Caudate nucleus (tissue), 63 donors: ENCODE measurements at places on chromosomes 11 and 22.

DNA sequence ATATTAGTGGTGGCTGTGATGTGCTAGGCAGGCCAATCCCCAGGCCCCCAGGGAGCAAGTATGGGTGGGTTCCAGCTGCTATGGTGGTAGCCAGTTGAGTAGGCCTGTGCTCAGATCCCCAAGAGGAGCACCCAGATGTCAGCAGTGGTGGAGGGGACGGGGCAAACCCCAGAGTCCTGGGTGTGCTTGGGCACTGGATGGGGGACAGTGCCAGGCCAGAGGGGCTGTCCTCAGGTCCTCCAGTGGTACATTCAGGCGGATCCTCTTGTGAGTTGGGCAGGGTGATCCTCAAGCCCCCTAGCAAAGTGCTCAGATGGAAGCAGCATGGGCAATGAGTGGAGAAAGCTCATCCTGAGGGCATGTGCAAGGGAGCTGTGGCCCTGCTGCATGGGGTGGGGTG is 26.0 kb downstream of the CFAP300 start:
- no peak for DNase-seq

DNA sequence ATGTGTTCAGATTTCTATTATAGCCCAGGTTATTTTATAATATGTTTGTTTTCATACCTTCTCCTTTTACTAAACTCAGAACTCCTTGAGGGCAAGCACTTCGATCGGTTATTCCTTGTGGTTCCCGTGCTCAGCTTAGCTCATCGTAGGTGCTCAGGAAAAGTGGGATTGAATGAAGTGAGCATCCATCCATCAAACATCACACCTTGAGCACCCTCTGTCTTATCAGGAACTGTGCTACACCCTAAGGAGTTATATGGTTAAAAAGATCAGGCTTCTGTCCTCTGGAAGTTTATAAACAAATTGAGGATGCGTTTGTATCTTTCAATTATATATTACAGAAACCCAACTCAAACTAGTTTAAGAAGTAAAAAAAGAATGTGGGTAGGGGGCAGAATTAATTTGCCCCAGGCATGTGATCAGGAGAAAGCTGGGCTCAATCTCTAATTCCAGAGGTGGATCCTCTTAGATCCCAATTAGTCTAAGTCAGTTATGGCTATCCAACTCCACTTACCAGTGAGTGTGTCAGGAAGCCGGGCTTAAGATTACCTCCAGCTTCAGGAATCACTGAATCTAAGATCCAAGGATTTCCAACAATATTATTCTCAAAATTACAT is 59.9 kb upstream of the RRAS2 start:
- DNase-seq: no peak

- DNase-seq: no peak
Measured at GRCh38 chr11:78365381-78365792, 52.2 kb downstream of the GAB2 start.

DNA sequence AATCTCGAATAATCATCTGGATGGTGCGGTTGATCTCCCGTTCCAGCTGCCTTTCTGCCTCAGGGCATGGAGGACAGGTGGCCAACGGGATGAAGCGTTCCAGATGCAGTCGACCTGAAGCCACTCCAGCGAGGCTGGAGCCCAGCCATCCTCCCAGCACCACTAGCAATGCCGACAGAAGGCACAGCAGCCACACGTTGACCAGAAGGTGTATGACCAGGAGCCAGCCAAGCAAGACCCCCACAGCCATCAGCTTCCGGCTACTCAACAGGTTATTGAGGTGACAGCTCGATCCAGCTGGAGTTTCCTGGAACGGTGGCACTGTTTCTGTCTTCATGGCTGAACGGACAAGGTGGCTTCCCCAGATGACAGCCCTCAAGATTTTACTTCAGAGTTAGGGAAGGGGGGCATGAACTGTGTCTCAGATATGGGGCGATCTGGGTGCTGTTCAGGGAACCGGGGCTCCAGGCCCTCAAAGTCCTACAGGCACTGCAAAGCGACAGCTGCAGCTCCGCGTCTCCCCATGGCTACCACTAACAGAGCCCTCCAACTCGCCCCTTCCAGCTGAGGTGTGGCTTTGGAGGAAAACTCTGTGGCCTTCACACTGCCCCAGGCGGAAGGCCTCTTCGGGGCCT is 559 bp downstream of the SNX19 start:
- no peak for DNase-seq

- no peak for DNase-seq
Measured at GRCh38 chr11:68202165-68202564, 10.9 kb downstream of the KMT5B start.

- no peak for DNase-seq
Measured at GRCh38 chr11:57476757-57477506, 16.6 kb downstream of the RTN4RL2 start.

GRCh38 chr22:48433647-48434046 is 1394.0 kb downstream of the BRD1 start:
- DNase-seq: no peak

DNA sequence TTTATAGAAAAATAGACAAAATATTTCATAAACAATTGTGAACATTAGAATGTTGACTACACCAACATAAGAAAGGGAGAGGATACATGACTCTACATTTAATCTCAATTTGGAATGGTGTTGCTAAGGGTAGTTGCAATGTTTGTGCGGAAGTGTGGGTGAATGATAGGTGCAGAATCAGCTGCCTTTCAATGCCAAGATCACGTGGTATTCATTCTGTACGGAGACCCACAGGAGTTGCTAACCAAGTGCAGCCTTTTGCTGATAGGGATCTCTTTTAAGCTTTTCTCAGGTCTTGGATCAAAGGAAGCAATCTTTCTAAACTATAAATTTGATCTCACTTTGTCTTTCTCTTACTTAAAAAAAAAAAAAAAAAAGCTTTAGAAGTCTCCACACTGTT is 29.8 kb upstream of the CTSC start:
- DNase-seq: no peak

DNA sequence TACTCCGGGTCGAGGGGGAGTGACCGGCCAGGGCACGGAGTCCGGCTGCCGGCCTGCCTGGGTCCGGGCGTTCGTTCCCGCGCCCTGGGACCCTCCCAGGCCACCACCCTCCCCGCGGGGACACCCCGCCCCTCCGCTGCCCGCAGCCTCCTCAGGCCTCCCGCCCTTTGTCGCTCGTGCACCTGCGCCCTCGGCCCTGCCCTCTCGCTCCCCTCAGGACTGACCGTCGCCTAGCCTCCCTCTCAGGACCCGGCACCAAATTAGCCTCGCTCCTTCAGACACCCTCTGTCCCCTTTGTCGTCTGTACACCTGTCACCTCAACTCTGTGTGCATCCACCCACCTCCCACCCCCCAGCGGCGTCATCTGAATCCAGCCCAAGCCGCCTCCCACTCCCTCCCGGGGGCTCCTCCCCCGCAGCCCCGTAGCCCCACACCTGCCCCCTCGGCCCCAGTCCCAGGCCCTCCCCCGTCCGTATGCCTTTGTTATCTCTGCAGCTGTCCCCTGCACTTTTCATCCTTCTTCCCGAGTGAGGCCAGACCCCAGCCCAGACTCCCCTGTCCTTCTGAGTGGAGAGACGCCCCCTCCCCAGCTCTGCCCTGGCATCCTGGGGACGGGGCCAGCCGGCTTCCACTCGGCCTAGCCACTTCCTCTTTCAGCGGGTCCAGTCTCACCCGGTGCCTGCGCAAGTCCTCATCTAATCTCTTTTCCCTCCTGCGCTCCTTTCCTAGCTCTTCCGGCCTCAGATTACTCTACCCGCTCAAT is 643 bp downstream of the TIGD3 start:
- peak; percentile 37 for DNase-seq

- DNase-seq: no peak
Measured at GRCh38 chr11:61054927-61055562, 47.2 kb upstream of the CD5 start.

GRCh38 chr11:68778205-68778604 is 26.9 kb upstream of the TESMIN start:
- no peak for DNase-seq

GRCh38 chr11:60251485-60252212 is 8.7 kb upstream of the MS4A4E start:
- no peak for DNase-seq

DNA sequence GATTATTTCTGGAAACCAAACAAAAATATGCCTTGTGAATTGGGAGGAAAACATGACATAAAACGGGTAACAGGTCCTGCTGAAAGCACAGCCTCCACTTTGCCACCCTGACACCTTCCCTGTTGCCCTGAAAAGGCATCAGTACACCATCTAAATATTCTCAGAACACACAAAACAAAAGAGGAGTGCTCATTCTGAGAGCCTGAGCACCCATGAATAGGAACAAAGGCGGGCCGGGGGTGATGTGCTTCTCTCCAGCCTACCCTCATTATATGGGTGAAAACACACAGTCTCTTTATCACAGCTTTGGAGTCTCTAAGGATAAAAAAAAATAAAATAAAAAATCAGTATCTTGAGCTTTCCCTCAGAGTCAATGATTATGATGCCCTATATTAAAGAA is 19.7 kb downstream of the SCUBE2 start:
- DNase-seq: no peak

GRCh38 chr11:34787895-34788294 is 128.3 kb downstream of the APIP start:
- no peak for DNase-seq

DNA sequence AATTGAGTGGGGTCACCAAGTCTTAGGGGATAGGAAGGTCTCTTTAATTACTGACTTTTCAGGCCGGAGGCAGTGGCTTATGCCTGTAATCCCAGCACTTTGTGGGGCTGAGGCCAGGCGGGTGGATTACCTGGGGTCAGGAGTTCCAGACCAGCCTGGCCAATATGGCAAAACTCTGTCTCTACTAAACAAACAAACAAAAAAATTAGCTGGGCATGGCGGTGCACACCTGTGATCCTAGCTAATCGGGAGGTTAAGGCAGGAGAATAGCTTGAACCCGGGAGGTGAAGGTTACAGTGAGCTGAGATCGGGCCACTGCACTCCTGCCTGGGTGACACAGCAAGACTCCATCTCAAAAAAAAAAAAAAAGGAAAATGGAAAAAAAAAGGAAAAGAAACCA is 1.8 kb upstream of the FANCF start:
- no peak for DNase-seq

DNA sequence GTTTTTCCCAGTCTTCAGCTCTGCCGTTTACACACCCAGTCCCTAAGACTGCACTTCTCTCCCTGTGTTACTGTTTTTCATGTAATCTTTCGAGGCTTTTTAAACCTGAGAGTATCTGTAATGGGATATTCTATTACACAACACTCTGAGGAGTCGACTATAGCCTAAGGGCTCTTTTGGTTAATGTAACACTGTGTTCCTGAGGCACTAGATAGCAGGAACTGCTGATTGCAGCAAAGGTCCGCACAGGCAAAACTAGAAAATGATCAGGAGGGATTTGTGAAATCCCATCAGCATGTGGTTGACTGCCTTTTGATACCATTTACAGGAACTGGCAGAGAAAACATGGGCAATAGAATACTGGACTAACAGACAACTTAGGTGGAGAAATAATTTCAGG is 512.3 kb upstream of the RAG2 start:
- no peak for DNase-seq

GRCh38 chr11:120486138-120486537 is 25.4 kb upstream of the GRIK4 start:
- no peak for DNase-seq

DNA sequence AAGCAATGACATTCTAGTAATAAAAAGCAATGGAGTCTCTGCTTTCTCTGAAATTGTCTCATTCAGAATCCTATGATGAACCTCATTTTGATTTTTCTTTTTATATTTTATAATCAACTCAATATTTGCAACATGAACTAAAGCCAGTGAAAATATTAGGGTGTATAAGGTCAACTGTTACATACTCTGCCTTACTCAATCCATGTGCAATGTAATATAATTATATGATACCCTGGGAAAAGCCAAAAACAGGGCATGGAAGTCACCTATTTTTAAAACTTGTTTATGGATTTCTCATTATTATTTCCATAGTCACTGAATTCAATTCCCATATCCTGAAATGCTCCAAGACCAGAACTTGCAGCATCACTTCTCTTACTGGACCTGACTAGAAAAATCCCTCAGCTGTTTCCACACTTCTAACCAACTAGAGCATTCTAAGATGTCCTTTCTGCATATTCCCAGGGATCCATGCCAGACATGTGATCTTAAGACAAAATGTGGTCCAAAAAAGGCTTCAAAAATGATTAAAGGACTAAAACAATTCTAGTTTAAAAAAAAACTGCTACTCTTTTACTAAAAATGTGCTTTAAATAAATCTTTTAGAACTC is 97.3 kb downstream of the GUCY1A2 start:
- DNase-seq: no peak

- DNase-seq: no peak
Measured at GRCh38 chr22:49503896-49504521, 323.7 kb downstream of the BRD1 start.

DNA sequence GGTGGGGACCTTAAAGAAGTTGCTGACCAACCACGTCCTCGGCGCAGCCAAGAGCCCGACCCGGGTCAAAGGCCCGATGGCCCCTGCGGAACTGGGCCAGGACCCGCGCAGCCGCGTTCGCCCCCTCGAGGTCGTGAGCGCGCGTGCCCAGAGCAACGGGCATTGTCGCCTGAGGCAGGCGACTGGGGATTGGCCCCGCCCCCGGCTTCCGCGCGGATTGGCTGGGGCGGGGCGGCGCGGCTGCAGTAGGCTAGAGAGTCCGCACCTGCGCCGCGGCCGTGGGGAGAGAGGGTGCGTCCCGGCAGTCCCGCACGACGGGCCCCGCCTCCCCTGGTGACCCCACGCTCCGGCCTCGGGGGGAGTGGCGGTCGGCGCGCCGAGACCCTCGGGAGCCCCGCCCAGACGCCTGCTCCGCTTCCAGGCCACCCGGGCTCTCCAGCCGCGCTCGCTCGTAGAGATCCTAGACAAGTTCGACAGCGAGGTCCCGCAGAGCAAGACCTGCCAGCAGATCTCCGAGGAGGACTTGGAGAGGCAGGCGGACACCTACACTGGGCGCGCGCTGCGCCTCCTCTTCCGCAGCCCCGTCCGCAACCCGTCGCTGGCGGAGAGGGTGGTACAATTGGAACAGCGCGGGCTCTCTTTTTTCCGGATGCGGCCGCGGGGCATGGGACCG is 8.3 kb upstream of the PPIL2 start:
- DNase-seq: no peak

DNA sequence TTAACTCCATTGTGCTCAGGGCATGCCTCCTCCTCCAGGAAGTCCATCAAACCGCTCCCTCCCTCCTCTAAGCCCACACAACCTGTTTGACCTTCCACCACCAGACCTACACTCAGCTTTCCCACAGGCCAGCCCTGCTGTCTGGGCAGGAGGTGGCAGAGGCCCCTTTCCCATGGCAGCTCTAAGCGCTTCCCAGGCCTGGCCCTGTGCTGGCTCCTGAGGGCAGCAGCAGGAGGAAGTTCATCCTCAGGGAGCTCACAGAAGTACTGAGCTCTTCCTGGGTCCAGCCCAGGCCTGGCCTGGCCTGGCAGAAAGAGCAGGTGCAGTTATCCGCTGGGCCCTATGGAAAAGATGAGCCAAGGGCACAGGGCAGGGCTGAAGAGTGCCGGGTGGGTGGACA is 31.4 kb downstream of the ARAP1 start:
- DNase-seq: no peak

DNA sequence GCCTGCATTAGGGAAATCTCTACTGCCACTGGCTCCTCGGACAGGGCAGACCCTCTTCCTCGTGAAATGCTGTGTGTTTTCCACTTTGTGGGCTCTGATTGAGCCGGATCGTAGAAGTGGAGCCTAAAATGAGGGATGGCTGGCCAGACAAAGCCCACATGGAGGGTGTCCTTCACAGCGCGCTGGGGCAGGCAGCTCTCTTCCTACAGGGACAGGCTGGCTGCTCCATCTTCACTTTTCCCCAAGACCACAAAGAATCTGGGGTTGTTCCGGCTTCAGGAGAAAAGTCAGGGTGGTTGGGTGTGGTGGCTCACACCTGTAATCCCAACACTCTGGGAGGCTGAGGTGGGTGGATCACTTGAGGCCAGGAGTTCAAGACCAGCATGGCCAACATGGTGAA is 94.9 kb downstream of the MORC2 start:
- no peak for DNase-seq
